ENCODE measurements at places on chromosomes 1 and 21. TPM values are rescaled to one million over a fixed set of nuclear protein-coding genes. Genes with fewer than 3 reads are reported as not detected.
A peak's percentile ranks its signal among the peaks of the same experiment; 100 is the strongest.

DNA sequence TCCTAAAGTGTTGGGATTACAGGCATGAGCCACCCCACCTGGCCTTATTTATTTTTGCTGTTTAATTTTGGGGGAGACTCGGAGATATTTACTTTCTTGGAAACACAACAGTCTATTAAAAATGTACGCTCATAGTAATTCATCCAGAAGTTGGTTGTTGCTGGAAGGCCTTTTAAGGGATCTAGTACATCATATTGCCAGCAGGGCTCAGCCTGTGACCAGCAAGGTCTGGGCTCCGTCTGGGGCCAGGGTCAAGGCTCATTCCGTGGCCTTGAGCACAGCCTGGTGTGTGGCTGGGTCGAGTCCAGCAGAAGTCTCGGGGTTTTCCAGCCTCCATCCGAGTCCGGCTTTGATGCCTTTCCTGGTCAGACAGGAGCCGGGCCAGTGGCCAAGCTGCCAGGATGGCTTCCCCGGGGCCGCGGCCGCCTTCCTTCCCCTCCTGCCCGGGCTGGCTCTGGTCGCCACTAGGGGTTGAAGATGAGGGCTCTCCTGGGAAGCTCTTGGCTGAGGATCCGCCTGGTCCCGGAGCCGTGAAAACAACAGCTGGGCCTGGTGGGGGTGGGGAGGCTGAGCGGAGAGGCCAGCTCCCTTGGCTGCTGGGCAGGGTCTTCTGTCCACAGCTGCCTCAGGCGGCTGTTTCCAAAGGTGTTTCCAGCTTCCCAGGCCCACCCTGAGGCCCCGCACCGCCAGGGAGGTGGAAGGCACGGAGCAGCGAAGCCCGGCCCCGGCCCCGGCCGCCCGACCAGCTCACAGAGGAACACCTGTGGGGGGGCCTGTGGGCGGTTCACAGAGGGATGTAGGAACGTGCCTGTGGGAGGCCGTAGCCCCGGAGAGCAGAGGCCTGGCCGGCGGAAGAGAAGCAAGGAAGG lies 5.1 kb upstream of the VWA1 start:
- DNase-seq: peak; percentile 27

DNA sequence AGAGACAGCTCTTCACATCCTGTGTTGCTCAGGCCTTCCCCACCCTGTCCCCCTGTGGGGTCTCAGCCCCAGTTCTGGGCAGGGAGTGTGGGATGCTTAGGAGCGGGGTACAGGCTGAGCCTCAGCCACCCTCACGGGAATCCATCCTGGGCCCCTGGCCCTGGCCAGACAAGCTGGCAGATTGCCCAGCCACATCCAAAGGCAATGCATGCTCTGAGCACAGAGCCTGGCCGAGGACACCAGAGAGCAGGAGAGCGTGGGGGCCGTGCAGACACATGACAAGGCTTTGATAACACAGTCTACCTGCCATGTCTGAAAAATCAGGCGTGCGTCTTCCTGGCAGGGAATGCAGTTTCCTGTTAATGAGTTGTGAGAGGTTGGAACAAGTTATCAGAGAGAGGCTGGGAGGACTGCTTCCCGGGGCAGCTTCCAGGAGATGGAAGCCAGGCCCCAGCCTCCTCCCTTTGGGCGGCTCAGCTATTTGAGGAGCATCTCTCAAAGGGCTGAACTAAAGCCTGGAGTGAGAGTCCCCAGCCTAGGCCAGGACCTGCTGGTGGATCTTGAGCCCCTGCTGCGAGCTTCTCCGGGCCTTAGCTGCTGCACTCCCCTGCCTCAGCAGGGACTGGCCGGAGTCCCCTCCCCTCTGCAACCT lies 72.2 kb upstream of the SELENON start:
- no peak for DNase-seq

DNA sequence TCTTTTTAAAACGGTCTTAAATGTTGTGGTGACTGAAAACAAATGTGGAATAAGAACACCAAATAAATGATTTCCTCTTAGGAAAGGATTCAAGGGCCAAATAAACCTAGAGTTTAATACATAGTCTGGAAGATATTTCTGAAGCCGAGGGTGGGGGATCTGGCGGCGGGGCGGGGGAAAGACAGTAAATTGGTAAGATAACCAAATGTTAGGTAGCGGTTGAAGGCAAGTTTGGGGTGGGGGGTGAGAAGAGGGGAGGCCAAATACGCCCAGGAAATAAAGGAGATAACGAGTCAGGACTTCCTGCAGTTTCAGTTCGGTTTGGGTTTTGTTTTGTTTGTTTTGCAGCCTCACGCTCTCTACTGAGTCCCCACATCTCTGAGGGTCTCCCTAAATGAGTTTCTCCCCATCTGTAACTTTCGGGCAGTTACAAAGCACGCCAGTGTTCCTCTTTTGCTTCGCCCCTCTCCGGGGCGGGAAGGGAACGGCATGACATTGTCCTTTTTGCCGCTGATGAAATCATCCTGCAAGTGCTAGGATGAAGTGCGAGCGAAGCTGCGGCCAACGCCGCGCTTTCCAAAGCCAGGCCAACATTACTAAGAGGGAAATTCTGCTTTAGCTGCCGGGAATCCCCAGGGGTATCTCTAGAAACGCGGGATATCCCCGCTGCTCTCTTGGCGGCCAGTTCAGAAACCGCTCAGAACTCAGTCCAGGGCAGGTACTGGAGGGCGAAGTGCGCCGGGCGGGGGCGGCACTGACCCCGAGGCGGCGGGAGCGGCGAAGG lies 844 bp downstream of the NIBAN1 start:
- DNase-seq: no peak

DNA sequence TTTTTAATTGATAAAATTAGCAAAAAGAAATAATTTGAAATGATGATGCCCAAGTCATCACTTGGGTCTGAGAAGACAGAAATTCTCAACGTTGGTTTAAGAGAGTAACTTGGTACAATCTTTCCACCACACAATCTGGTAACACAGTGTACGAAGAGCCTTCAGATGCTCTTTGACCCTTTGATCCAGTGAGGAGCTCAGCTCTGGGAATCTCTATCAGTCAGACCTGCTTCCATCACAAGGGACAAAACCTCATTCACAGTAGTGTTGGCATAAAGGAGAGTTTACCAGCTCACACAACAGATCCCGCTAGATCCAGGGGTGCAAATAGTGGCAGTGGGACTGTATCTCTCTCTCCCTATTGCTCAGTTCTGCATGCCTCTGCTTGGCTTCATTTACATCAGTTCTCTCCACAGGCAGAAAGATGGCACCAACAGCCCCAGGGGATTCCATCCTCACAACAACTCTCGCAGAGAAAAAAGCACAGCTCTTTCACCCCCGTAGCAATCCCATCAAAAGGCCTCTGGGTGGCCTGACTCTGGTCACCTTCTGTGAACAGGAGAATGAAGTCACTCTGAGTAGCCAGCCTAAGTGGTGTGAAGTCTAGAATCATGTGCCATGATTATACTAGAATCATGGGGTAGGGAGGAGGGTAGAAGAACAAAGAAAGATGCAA lies 119.7 kb downstream of the ZNF281 start:
- no peak for DNase-seq

DNA sequence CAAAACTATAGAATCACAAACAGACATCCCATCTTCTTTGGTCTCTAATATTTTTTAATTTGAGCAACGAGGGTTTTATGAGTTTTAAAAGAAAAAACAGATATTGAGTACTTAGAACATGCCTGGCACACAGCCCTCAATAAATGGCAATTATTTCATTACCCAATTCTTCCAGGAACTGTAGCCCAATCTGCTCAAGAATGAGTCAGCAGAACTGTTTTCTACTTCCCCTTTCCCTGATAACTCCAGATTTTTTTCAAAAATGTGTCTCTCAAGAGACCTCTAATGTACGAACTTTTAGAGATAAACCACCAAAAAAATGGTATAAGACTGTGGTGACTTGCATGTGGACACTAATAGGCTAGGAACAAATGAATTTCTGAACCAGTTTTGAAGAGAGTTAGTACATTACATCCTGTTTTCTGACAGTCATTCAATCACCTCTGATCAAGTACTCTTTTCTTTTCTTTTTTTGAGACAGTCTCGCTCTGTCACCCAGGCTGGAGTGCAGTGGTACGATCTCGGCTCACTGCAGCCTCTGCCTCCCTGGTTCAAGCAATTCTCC lies 11.5 kb downstream of the ABL2 start:
- no peak for DNase-seq

DNA sequence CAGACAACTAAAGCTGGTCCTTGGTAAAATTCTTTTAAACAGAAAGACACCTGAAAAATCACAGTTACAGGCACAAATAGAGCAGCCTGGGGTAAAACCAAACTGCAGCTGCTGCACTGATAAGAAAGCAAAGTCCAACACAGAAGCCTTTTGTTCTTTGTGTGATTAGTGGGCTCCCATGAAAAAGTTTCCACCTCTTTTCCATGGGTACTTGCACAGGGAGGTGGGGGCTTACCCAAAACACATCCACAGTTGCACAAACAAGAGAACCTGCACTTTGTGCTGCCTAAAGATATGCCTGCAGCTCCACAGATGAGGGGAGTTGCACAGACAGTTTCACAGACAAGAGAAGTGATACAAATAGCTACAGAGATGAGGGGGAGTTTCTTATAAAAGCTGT lies 106.7 kb upstream of the SLC5A9 start:
- DNase-seq: no peak

DNA sequence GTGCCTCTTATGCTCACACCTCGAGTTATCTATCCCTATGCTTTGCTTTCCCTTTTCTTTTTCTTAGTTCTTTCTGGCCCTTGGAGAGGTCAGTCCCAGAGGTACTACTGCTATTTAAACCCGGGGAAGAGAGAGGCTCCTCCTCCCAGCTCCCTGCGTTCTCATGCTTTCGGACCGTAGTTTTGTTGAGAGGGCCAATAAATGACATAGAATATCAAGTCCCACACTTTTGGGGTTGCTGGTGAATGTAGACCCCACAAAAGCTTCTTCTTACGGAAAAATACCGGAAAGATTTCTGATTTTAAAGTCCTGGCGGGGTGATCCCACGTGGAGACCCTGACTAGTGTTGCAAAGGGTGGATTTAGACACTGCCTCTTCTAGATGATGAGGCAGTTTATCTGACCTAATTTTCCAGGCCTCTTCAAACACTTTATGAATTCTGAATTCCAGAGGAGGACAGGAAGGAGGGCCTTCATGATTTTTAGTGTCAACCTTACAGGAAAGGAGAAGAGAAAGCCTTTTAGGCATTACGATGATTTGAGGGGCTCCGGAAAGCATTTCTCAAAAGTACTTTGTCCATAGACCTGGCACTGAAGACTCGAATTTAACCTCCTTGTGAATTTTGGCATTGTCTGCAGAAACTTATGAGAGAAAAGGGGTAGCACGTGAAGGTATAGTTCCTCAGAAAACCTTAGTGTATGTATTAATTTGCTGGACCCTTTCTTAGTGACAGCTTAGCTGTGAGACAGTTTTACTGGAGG lies 694 bp downstream of the TMEM167B start:
- DNase-seq: no peak

DNA sequence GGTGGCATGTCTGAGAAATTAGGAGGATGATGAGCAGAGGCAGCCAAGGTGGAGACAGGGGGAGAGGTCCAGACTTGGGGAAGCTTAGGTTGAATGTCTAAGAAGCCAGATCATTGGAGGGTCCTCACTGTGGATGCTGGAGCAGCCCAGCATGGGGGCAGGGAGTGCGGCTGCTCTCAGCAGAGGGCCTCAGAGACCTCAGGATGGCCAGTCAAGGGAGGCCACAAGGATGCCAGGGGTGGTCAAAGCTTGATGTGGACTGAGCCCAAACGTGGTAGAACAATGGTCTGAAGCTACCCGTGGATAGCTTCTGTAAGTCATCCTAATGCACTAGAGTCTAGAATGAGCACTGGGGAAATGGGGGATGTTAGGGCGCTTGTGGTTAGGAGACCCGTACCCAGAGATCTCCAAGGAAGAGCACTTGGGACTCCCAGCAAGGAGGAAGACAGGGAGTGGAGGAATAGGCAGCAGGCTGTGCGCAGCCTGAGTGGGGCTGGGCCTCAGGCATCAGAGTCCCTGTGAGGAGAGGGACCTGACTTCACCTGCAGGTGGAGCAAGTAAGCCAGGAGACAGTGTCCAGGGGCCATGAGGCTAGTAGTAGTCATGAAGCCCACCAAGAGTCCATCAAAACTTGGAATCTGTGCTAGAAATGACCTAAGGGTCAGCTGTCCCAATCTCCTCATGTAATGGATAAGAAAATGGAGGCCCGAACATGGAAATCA lies 4.3 kb upstream of the S100A9 start:
- no peak for DNase-seq

GRCh38 chr1:116436611-116436970 lies 63.5 kb downstream of the ATP1A1 start:
- no peak for DNase-seq

DNA sequence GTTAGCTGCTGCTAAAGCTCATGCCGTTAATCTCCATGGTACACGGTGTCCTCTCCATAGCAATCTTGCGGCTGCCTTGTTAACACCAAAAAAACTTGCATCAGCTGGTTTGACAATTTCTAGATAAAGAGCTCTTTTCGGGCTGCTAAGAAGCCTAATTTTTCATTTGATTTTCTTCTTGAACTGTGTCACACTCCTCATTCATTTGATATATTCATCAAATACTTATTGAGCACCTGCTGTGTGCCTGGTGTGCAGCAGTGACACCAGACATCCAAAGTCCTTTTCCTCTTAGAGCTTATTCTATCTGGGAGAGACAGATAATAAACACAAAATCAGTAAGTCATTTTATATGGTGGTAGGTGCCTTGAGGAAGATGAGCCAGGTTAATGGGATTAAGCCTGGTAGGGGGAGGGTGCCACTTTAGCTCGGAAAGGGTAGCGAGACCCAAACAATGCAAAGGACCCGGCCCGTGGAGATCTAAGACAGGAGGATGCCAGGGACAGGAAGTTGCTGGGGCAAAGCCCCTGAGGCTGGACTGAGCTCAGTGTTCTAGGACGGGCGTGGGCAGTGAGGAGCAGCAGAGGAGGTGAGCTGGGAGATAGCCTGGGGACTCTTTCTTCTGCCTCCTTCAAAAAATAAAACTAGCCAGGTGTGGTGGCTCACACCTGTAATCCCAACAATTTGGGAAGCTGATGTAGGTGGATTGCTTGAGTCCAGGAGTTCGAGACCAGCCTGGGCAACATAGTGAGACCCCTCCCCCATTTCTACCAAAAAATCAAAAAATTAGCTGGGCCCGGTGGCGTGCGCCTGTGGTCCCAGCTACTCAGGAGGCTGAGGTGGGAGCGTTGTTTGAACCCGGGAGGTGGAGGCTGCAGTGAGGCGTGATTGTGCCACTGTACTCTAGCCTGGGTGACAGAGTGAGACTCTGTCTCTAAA lies 50.7 kb upstream of the LGALS8 start:
- DNase-seq: no peak

DNA sequence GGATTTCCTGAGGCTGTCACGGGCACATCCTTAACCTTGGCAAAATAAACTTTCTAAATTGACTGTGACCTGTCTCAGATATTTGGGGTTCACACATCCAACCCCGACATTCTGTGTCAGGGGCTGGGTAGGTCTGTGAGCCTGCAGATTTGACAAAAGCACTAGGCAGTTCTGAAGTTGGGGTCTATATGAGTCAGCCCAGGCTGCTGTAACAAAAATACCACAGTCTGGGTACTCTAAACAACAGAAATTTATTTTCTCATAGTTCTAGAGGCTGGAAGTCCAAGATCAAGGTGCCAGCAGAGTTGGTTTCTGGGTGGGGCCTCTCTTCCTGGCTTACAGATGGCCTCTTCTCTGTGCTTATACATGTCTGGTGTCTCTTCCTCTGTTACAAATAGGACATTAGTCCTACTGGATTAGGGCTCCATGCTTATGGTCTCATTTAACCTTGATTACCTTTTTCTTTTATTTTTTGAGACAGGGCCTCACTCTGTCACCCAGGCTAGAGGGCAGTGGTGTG lies 3.0 kb upstream of the CPLANE2 start:
- DNase-seq: no peak

TTC22 gene
- total RNA-seq: 0.16 TPM

MTX1 gene
- 15.3 TPM for total RNA-seq

TEDDM1 gene
- not detected for total RNA-seq

IGSF21 gene
- total RNA-seq: 45.9 TPM

KCNJ9 gene
- total RNA-seq: 14.7 TPM

C1QTNF12 gene
- not detected for total RNA-seq

F13B gene
- not detected for total RNA-seq

AADACL3 gene
- total RNA-seq: not detected
